ENCODE measurements at places on chromosomes 12 and 14. TPM values are rescaled to one million over a fixed set of nuclear protein-coding genes. Genes with fewer than 3 reads are reported as not detected.
A peak's percentile ranks its signal among the peaks of the same experiment; 100 is the strongest.

DNA sequence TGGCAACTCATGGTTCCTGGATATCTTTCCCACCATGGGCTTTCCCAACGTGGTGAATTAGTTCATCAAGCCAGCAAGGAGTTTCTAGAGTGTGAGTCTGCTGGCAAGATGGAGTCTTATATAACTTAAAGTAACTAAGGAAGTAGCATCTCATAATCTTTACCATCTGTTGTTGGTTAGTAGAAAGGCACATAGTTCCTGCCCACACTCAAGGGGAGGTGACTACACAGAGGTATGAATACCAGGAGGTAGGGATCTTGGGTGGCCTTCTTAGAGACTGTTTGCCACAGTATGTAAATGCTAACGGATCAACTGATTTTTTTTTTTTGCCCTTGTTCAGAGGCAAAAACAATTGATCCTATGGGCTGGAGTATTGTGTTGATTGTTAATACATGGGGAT, 446.9 kb downstream of the ATP23 start:
- no peak overlapping the region for H3K4me3 ChIP-seq
- DNase-seq, result no peak
- no peaks in the 10 kb centered on the region for H3K36me3 ChIP-seq
- H3K4me1 ChIP-seq, result no peaks in the 10 kb centered on the region

DNA sequence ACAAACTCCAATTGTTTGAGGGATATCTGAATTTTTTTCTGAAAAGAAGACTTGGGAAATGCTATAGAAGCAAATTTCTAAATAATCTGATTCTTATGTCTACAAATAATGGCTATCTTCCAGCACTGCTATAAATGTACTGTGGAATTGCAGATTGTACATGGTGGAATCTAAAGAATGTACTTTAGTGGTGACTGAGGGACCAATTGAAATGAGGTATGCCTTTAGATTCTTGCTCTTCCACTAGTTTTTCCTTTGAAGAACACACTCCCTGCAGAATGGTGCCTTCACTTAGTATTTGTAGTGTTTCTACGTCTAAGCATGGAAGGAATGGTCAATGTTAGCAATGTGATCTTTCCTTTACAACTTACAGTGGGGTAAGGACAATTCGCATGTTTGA, 11.7 kb upstream of the PRB4 start:
- no peaks in the 10 kb centered on the region for H3K36me3 ChIP-seq
- H3K4me1 ChIP-seq, result no peaks in the 10 kb centered on the region
- no peak for DNase-seq
- no peak overlapping the region for H3K27ac ChIP-seq
- no peak overlapping the region for H3K4me3 ChIP-seq
- no peaks in the 10 kb centered on the region for H3K27me3 ChIP-seq

- H3K36me3 ChIP-seq, result no peaks in the 10 kb centered on the region
- no peak overlapping the region for H3K4me3 ChIP-seq
- DNase-seq, result peak; percentile 5
- H3K4me1 ChIP-seq, result no peaks in the 10 kb centered on the region
Observed at GRCh38 chr14:34498684-34499412, 36.8 kb upstream of the SPTSSA start.

DNA sequence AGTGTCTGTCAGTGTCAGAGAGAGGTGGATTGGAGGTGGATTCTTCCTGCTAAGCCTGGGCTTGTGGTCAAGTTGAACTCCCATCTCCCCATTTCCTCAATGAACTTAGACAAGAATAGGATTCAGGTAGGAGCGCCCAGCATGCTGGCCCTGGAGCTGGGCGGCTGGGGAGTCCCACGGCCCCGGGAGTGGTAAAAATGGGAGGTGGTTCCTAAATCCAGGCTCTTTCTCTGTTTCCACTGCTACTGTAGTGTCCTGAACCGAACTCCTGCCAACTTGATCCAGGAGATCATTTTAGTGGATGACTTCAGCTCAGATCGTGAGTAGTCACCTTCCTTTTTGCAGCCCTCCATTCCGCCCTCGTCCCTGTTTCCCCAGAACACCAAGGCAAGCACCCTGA, 65.1 kb downstream of the GALNT16 start:
- H3K27me3 ChIP-seq, result peaks cover 18% of the 10 kb centered on the region
- H3K4me3 ChIP-seq, result no peak overlapping the region
- no peak overlapping the region for H3K27ac ChIP-seq
- DNase-seq, result no peak
- no peaks in the 10 kb centered on the region for H3K36me3 ChIP-seq

Gene LRTM2
- not detected for total RNA-seq

- no peaks in the 10 kb centered on the region for H3K36me3 ChIP-seq
- no peak overlapping the region for H3K4me3 ChIP-seq
- H3K4me1 ChIP-seq, result no peaks in the 10 kb centered on the region
- no peak for DNase-seq
- no peaks in the 10 kb centered on the region for H3K27me3 ChIP-seq
Observed at GRCh38 chr14:53228966-53229365, 75.8 kb upstream of the DDHD1 start.

Gene KRT82
- total RNA-seq, result not detected

GRCh38 chr14:94761348-94761996, 8.4 kb downstream of the GSC start:
- no peak overlapping the region for H3K27ac ChIP-seq
- peaks cover 41% of the 10 kb centered on the region for H3K27me3 ChIP-seq
- H3K4me3 ChIP-seq, result no peak overlapping the region

Gene PRPH
- total RNA-seq, result not detected

Data from T-cell (primary cell).